ENCODE measurements at places on chromosomes 6 and 20. TPM values are rescaled to one million over a fixed set of nuclear protein-coding genes. Genes with fewer than 3 reads are reported as not detected.

The PTPRA gene
- 148 TPM for total RNA-seq

The RIPPLY2 gene
- total RNA-seq, result under 0.01 TPM

The NT5E gene
- 6.7 TPM for total RNA-seq

The SLC22A16 gene
- total RNA-seq, result not detected

The CALHM4 gene
- 0.21 TPM for total RNA-seq

The PRDM13 gene
- under 0.01 TPM for total RNA-seq

The LBP gene
- not detected for total RNA-seq

The CST7 gene
- 48.1 TPM for total RNA-seq

The OR2B2 gene
- total RNA-seq, result not detected

The CD109 gene
- 3.0 TPM for total RNA-seq

The FILIP1 gene
- under 0.01 TPM for total RNA-seq

The EHMT2 gene
- 14.4 TPM for total RNA-seq

The NQO2 gene
- 14.5 TPM for total RNA-seq

The SIRPG gene
- 6.8 TPM for total RNA-seq

The PROKR2 gene
- total RNA-seq, result not detected

The COX4I2 gene
- total RNA-seq, result not detected

The MRPS10 gene
- total RNA-seq, result 26.8 TPM

All from mononuclear cell (primary cell).